ENCODE measurements at places on chromosomes 1 and 21.

- peak; percentile 48 for DNase-seq
Observed at GRCh38 chr1:64499966-64500365, 30.0 kb downstream of the CACHD1 start.

GRCh38 chr1:85952460-85952859 lies 204.1 kb downstream of the COL24A1 start:
- no peak for DNase-seq

DNA sequence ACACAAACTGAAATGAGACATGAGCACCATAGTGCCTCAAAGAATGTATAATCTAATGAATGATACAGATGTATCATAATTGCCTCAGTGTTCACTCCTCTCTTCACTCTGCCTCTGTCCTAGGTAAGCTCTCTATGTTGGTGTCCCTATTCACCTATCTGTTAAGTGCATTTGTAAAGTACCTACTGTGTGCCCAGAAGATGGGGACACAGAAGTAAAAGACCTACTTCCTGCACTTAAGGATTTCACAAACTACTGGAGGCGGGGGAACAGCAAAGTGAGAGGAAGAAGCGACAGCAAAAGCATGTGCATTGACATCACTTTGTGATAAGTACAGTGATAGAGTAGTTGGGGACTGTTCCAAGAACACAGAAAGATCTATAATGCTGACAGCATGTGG lies 18.1 kb downstream of the RD3 start:
- DNase-seq, result no peak

DNA sequence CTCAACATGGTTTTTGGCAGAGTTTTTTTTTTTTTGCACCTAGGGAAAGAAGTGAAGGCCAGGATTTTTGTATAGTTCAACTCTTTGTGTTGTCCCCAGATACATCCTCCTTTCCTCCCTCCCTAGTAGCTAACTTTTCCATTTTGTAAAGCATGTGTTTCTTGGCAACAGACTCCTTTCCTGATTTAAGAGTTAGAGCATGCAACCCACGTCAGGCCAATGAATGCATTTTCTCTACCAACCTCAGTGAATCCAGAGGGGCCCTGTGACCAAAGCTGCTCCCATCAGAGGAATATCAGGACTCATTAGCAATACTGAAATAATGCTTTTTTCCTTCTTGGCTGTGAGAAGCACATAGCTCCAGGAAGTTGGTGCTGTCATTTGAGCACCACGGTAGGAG lies 287.2 kb downstream of the LMO4 start:
- no peak for DNase-seq

GRCh38 chr1:6285336-6285735 lies 24.4 kb upstream of the GPR153 start:
- DNase-seq, result no peak

All from ELF-1 (cell line).